ENCODE measurements at places on chromosomes 6 and 20.

DNA sequence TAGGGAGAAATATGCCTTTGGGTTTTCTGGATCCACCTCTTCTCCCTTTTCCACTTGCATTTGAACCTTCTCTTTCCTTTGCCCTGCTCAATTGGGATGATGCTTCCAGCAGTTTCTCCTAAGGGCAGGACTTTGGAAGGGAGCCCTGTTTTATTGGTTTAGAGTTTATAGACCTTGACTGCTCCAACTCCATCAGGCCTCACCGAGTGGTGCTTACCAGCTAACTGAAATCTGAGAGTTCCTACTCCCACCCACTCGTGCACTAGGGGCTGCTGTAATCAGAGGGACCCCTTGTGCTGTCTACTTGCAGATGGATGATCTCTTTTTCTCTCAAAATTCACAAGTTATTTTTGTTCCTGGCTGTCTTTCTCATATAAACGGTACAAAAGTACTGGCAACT, 121.3 kb upstream of the SLC22A16 start:
- no peak for DNase-seq

GRCh38 chr20:39130627-39131026, 168.5 kb downstream of the DHX35 start:
- no peak for DNase-seq

- no peak for DNase-seq
Measured at GRCh38 chr6:72406517-72406916, 215.3 kb upstream of the KCNQ5 start.

GRCh38 chr20:16145919-16146318, 427.3 kb downstream of the KIF16B start:
- no peak for DNase-seq

GRCh38 chr6:107784669-107785068, 39.4 kb downstream of the SCML4 start:
- DNase-seq: no peak

DNA sequence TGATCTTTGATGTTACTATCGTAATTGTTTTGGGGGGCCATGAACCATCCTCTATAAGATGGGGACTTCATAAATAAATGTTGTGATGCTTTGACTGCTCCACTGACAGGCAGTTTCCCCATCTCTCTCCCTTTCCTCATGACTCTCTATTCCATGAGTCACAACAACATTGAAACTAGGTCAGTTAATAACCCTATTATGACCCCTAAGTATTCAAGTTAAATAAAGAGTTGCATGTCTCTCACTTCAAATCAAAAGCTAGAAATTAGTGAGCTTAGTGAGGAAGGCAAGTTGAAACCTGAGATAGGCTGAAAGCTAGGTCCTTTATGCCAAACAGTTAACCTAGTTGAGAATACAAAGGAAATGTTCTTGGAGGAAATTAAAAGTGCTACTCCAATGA, 491.0 kb downstream of the HAO1 start:
- DNase-seq: no peak

- DNase-seq: no peak
Measured at GRCh38 chr20:4593149-4593525, 128.6 kb upstream of the PRND start.

DNA sequence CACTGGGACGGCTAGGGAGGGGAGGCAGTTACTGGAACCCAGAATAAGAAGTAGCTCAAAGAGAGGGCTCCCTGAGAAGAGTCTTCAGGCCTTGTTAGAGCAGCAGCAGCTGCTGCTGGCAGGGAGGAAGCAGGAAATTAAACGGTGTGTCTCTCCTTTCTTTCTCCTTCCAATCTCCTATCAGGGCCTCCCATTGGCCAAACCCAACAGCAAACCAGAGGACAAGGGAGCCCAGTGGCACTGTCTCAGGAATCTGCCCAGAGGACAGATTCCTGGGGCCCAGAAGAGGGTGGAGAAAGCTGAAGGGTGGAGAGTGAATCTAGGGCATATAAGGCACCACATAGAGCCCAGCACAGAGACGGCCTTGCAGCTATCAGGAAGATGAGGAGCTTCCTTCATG, 10.2 kb downstream of the BTN3A1 start:
- DNase-seq: no peak

DNA sequence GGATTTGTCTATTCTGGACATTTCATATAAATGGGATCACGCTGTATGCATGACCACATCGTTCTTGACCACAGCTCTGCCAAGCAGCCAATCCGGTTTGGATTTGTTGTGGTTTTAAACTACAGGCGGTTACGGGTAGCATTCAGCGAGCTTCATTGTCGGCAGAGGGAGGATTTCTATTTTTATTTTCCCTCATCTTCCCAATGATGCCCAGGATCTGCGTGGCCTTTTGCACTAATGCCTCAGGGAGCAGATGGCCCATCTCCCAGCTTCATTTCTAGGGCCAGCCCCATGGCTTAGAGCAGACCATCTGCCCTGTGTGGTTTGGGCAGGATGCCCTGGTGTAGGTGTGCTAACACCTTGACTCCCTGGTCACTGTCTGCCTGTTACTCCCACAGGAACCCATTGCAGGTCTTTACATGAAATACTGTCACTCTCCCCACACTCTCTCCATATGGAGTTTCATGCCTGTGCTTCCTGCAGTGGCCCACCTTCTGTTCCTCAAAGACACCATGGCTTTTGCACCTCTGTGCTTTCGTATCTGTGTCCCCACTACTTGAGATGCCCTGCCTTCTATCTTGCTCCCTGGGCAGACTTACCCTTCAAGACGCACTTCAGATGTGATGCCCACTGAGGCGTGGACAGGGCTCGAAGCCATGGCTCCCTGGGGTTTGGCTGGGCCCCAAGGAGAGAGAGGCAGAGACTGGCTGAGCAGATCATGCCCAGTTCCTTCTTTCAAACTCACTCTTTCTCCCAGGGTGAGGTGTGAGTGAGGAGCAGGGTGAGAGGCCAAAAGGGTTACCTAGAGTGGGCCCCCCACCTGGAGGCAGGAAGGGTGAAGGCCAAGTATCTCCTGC, 26.0 kb downstream of the SDCBP2 start:
- peak; percentile 65 for DNase-seq

DNA sequence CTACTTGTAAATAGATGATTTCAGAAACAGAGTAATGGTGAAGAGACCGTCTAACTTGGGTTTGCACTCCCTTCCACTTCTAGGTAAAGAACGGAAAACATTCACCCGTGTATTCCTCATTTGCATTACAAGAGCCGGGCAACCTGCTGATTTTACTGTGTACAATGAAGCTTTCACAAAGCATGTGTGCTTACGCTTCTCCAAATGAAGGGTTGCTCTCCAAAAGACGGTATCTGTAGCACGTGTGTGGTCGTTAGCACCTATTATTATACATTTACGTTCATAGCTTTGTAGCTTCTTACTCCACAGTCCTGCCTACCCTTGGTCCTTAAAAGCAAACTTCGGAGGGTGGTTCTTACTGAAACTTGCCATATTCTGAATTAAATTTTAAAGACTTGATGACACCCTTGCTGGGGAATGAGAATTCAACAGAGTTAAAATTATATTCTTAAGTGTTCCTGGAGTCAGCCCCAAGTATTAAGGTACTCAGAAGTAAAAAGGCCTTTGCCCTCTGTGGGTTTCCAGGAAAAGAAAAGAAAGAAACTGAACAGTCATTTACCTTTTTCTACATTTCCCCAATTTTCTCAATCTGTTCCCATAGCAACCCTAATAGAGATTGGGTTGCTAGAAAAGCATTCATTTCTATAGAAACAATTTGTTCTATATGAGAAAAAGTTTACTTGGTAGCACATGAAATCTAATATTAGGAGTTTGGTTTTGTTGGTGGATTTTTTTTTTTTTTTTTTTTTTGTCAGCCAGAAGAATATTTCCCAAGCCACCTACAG, 61.9 kb upstream of the KCNG1 start:
- no peak for DNase-seq

DNA sequence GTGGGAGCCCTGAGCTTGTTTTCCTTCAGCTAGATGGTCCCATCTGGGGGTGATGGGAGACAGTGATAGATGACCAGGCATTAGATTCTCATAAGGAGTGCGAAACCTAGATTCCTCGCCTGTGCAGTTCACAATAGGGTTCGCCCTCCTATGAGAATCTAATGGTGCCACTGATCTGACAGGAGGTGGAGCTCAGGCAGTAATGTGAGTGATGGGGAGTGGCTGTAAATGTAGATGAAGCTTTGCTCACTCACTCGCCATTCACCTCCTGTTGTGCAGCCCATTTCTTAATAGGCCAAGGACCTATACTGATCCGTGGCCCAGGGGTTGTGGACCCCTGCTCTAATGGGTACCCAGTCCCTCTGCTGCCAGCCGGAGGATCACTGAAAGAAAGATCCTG, 20.7 kb upstream of the KCNB1 start:
- DNase-seq: no peak

GRCh38 chr20:36117638-36118037, 36.9 kb upstream of the EPB41L1 start:
- no peak for DNase-seq

DNA sequence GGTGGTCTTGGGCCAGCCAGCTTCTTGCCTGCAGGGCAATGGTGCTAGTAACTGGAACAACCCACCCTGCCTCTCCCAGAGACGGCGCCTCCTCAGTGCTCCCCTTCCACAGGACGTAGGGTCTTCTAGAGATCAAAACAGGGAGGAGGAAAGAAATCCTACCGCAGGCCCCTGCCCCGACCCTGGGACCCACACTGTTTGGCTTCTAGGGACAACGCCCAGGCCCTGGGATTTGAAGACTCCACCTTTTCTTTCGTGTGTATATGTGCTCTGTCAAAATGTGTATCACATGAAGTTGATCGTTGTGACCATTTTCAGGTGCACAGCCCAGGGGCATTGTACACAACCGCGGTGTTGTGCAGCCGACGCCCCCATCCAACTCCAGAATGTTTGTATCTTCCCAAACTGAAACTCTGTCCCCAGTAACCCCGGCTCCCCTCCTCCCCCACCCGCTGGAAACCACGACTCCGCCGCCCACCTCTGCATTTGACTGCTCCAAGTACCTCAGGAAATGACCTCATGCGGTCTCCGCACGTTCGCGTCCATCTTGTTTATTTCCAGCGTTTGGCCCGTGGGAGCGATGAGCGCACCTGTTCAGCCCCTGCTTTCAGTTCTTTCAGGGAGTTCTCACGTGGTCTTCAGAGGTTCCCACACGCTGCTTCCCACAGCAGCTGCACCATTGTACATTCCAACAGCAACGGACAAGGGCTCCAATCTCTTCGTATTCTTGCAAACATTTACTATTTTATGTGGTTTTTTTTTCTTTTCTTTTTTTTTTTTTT, 3.4 kb upstream of the BHLHE23 start:
- DNase-seq: peak; percentile 95

- no peak for DNase-seq
Measured at GRCh38 chr6:11763460-11764249, 14.9 kb downstream of the ADTRP start.

- no peak for DNase-seq
Measured at GRCh38 chr20:49854190-49854875, 41.7 kb downstream of the SLC9A8 start.

DNA sequence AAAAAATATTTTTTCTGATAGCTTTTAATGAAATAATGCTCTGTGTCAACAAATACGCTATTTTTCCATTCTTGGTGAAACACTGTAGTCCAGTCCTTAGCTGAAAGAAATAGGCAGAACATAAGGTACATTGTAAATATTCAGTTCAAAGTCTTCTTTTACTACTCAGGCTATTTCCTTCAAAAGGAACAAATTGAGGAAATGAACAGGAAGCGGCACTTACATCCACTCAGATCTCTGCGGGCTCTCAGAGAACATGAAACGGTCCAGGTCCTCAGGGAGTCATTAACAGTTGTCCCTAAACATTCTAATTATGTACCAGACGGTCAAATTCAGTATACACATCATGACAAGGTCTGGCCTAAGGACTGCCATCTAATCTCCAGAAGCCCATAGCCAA, 212.6 kb downstream of the KIF16B start:
- no peak for DNase-seq

- DNase-seq: no peak
Measured at GRCh38 chr6:169862043-169862891, 110.8 kb downstream of the ERMARD start.

DNA sequence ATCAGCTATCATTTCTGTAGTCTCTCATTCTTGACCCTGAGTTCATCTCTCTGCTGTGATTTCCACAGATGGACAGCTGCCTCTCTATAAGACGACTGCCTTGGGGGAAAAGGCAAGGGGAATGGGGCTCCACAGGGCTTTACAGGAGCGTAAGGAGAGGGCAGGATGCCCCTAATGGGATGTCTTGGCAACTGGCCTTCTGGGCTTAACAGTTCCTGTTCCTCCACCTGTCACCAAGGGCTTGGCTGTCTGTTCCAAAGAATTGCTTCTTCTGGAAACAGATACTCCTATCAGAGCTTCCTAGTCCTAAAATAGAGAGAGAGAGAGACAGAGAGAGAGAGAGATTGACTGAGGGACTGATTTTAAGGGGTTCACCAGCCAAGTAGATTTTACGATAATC, 181.9 kb downstream of the TMEM200A start:
- DNase-seq: no peak

GRCh38 chr6:167323111-167323510, 1.8 kb upstream of the TTLL2 start:
- no peak for DNase-seq

DNA sequence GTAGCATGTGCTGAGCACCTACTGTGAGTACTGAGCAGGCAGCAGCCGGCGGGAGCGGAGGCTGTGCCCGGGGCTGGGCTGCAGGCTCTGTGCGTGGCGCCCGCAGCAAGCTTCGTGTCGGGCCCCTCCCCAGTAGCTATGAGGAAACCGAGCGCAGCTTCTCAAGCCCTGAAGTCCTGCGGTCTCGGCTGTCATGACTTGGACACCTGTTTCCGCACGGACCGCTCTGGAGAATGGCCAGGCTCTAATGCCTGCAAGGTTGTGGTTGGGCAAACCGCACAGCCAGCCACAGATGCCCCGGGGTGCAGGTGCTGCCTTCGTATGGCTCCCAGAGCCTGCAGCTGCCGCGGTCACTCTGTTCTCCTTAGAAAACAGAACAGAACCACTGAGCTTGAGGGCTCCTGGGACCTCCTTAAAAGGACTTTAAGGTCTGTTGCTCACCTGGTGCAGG, 33.7 kb downstream of the PYGB start:
- DNase-seq: peak; percentile 46

DNA sequence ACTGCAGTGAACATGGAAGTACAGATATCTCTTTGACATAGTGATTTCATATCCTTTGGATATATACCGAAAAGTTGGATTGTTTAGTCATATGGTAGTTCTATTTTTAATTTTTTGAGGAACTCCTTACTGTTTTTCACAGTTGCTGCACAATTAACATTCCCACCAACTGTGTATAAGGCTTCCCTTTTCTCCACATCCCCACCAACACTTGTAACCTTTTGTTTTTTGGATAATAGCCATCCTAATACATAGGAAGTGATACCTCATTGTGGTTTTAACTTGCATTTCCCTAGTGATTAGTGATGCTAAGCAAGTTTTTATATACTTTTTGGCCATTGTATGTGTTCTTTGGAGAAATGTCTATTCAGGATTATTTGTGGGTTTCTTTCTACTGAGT, 45.1 kb upstream of the TENT5A start:
- no peak for DNase-seq

- DNase-seq: no peak
Measured at GRCh38 chr6:82507112-82507511, 143.5 kb downstream of the TPBG start.

DNA sequence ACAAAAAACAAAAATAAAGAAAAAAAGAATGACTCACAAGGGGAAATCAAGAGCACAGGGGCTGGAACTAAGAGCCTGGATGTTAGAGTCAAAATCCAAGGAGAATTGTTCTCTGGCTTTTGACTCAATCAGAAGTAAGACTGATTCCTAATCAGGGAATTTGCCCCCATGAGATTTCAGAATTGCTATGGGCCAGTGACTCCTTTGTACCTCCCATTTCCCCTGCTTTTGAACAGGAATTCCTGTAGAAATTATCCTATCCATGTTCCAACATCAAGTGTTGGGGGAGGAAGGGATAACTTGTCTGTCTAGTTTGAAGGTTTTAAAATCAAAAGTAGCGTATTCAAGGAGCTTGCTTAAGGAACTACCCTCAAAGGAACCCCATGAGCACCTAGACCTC, 396.7 kb downstream of the CDC5L start:
- no peak for DNase-seq
